Esophagus mucosa (tissue), 1 donor: ENCODE measurements at places on chromosomes 7 and 10.
A peak's percentile ranks its signal among the peaks of the same experiment; 100 is the strongest.

- ATAC-seq = no peak
Observed at GRCh38 chr7:1101563-1102431, 13.9 kb downstream of the GPER1 start.

- ATAC-seq = no peak
Observed at GRCh38 chr7:94295850-94296249, 98.8 kb upstream of the COL1A2 start.

- ATAC-seq = no peak
Observed at GRCh38 chr10:82737549-82737948, 862.6 kb downstream of the NRG3 start.

- peak; percentile 6 for ATAC-seq
Observed at GRCh38 chr7:233249-234035, 41.1 kb downstream of the FAM20C start.

DNA sequence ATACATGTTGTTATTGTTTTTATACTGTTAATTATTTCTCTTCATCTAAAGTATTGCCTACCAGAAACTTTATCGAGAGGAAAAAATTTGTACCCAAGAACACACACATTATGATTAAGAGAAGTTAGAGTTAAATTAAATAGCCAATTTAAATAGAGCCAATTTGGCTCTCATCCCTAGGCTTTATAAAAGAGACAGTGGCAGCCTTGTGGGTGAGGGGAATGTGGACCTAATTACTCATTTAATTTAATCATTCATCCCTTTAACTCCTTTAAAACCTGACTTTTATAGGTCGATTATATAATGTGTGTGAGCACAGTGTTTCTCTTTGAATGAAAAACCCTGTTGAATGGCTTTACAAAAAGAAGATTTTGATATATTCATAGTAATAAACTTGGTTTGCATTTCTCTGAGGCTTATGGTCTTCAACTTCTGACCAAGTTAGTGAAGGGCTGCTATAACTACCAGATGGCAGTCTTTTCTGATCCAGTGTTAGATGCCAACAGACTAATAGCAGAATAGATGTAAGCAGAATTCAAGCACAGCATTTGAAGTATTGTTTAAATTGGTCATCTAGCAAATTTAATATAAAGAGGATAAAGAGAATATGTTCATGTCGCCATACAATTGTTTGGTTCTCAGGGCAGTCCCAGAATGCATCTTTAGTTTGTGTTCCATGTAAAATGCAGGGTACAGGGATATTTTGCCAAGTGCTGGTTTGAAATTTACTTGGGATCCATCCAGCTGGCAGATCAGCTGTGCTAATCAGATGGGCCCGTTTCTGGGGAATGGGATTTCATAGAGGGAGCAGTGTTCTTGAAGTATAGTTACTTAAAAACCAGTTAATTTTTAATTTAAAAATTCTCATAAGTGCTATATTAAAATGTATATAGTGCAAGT lies 25.3 kb downstream of the ADD3 start:
- ATAC-seq = no peak

GRCh38 chr7:20021066-20021465 lies 196.1 kb downstream of the MACC1 start:
- ATAC-seq = no peak
